ENCODE measurements at places on chromosomes 2 and 18. TPM values are rescaled to one million over a fixed set of nuclear protein-coding genes. Genes with fewer than 3 reads are reported as not detected.

- peak; percentile 72 for DNase-seq
Observed at GRCh38 chr2:74532222-74532621, 2.5 kb downstream of the HTRA2 start.

DNA sequence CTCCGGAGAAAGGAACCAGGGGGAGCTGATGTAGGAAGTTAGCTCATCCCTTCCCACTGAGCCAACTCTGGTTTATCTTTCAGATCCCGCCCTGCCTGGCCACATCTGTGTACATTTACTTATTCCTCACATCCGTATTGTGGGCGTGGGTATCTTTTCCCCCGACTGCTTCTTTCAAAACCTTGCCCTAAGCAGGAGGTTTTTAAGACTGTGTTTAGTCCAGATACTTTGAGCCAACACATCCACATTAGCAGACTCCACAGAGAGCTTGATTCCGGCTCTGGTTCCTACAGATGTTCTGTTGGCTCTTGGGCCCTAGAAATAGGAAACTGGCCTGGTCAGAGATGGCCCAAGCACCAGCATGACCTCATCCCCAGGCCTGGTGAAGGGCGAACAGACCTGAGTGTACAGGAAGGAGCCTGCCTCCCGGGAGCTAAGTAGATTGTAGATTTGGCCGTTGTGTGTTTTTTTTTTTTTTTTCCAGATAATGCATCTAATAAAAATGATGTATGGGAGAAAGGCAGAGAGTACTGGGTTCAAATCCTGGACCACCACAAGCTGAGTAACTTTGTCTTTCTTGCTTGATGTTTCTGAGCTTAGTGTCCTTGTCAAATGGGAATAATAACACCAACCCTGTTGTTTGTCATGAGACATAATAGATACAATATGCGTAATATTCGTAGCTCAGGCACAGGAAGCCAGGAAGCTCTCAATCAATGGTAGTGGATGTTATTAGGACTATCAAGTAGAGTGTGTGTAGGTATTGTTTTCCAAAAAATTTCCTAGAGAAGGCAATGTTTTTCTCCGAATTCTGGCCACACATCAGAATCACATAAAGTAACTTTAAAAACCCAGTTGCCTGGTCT, 92.3 kb downstream of the PRKCE start:
- no peak for DNase-seq

DNA sequence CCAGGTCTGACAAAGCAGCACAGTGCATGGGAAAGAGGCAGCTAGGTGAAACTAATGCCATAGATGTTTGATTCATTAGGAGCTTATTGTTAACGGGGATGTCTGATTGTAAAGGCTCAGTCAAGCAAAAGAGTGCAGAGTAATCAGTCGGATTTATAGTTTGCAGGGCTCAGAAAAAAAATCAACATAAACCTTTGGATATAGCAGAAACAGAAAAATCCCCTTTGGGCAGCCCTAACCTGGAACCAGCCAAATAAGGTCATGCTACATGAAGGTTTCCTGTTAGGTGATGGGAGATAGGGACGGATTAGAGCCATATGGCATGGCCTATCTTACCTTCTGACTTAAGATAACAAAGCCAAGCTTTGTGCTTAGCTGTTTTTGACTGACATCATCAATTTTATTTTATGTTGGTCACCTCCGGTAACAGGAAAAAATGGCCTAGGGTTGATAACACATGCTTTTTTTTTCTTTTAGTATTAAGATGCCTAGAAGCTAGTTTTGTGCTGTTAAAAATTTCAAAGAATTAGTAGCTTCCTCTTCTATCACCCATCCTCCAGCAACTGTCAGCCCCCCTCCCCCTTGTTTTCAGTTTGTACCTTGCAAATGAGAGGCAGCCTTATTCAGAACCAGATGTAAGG, 60.7 kb upstream of the ZEB2 start:
- no peak for DNase-seq

- DNase-seq, result no peak
Observed at GRCh38 chr18:78245451-78245850, 734.2 kb upstream of the SALL3 start.

The ACVR1C gene
- 0.05 TPM for total RNA-seq

DNA sequence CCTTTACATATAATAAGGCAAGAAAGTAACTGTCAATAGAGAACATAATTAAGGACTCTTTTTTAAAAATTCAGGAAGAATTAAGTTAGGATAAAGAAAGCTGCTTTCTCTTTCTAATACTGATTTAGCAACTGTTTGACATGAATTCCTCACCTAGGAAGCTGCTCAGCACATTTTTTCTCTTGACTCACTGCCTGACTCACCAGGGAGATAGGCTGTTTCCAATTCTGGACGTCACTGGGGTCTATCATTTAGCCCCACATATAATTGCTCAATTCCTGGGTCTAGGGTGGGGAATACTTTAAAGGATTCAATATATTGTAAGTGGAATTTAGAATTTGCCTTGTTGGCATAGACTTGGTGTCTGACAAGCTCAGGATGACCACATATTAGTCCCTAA, 50.8 kb upstream of the UGP2 start:
- no peak for DNase-seq

DNA sequence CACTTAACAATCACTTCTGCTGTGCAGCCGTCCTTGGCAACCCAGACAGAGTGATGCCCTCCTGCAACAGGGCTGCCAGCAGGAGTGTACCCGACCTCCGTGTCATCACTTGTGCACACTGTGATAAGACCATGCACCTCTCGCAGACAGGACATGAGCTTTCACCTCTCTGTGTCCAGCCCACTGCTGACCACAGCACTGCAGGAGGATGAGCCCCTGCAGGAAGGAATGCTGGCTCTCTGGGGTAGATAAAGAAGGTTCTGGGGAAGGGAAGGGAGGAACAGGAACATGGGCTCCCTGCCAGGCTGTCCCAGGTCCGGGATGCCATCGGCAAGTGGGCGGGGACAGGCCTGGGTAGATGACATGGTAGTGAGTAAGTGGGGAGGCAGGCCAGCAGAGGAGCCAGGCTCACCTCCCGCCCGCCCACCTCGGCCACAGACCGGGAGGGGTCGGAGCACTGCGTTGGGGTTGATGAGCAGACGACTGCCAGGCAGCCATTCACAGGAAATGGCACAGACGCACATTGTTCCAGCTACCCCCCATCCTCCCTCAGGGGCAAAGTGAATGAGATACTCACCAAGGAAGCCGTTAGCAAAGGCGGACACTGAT, 18.6 kb upstream of the COL6A3 start:
- DNase-seq, result peak; percentile 83

- no peak for DNase-seq
Observed at GRCh38 chr2:16546128-16546754, 119.4 kb downstream of the CYRIA start.

The EPHA4 gene
- total RNA-seq, result 48.6 TPM

The CYP27C1 gene
- total RNA-seq, result not detected

DNA sequence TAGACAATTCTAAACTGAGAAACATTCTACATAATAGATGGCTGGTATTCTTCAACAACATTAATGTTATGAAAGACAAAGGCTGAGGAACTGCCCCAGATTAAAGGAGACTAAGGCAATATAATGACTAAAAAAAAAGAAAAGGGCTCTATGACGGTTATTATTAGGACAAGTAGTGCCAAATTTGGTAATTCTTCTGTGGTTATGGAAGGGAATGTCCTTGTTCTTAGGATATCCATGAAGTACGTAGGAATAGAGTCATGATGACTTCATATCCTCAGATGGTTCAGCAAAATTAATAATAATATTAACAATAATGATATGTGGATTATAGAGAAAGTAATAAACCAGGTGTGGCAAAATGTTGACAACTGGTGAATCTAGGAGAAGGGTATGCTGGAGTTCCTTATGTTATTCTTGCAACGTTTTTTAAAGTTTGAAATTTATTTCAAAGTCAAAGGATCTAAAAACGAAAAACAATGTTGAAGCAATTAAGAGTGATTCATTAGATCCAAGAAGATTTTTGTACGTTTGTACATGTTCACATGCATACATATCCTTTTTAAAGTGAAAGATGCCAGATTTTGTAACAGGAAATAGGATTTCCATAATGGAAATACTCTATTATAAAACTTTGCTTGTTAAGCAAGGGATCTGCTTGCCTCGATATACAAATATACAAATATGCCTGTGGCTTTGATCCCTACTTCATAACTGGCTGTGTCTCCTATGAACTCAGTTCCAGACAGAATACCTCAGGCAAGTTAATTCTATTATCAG, 27.7 kb upstream of the STRN start:
- DNase-seq, result no peak

The TMEM163 gene
- total RNA-seq, result 6.8 TPM

The USP40 gene
- total RNA-seq, result 17.4 TPM

DNA sequence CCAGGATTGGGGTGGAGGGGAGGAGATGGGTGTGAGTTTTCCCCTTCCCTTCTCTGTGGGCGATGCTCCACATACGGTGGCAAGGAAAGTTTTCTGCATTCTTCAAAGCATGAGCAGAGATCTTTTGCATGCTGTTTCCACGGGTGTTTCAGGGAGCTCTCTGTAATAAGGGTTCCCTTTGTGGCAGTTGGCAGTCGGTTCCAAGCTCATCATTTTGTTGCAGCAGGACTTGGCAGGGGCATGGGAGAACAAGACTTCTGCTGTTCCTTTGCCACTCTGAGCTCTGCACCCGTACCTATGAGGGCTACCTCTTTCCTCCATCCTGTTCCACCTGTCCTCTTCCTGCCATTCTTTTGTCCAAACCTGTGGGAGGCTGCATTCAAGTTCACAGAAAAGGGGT, 71.3 kb upstream of the SPRED2 start:
- no peak for DNase-seq

The ABCB11 gene
- 0.07 TPM for total RNA-seq

DNA sequence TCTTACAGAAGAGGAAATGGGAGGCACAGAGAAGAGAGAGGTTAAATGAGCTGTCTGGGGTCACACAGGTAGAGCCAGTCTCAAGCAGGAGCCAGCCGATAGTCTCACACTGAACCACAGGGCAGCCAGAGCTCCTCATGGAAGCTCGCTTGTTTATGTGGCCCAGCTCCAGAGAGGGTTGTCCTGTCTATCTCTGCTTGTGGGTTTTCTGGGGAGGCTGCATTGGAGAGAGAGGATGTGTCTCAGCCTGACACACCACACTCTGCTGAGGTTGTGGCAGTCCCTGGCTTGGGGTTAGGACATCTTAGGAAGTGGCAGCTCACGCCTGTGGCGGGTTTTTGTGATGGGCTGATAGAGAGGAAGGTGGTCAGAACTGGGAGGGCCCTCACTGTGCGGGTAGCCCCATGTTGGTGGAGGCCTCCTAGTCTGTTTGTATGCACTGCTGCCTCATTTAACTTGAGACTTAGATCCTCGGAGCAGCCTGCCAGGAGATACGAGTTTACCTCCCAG, 52.3 kb downstream of the TCF7L1 start:
- peak; percentile 8 for DNase-seq

DNA sequence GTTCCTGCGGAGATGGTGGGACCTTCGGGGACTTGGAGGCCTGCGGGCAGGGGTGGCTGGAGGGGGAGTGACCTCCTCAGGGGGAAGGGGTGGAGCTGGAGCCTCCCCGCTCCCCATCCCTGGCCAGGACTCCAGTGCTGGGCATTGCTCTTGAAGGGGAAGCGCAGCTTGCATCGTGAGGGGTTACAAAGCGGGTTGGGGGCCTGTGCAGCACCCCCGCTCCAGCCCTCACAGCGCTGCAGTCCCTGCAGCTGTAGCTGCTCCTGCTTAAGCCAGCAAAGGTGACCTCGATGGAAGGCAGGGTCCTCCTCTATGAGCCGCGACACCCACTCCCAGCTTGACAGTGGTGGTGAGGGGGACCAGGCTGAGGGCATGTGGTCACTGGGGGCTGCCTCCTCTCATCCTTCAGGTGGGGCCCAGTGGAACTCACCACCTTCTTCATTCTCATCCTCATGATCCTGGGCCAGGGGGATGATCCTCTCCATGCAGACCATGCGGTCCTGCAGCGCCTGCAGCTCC, 36.7 kb upstream of the ANKRD62 start:
- DNase-seq, result no peak

- no peak for DNase-seq
Observed at GRCh38 chr2:233917116-233917515, at the start of gene TRPM8. Gene TRPM8, plus strand, starts transcription at chr2:233917373. Its CDS starts 9,165 bp downstream, at chr2:233926538.

GRCh38 chr2:226683944-226684562, 115.6 kb downstream of the IRS1 start:
- DNase-seq, result no peak

The IL1R2 gene
- total RNA-seq, result 5.7 TPM

The ARHGAP15 gene
- total RNA-seq, result 168 TPM

- DNase-seq, result no peak
Observed at GRCh38 chr18:27824841-27825681, 351.9 kb downstream of the CDH2 start.

The PCARE gene
- total RNA-seq, result not detected

The TBR1 gene
- total RNA-seq, result not detected

The KCNG2 gene
- not detected for total RNA-seq

DNA sequence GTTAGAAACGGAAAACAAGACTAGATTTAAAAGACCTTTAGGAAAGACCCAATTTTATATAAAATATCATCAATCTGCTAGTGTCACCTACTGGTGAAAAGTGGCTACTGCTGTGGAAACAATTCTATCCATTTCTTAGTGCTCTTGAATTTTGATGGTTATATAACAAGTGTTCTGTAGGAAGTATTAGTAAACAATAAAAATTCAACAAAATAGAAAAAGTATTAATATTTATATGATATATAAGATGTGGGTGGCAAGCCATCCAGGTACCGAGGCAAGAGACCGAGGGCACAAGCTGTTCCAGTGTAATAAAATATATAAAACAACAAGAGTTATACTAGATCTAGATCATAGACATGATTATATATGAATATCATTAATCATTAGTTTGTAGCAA, 6.2 kb upstream of the TMEM87B start:
- peak; percentile 75 for DNase-seq

- DNase-seq, result peak; percentile 16
Observed at GRCh38 chr2:223930103-223930976, 14.8 kb downstream of the WDFY1 start.

- no peak for DNase-seq
Observed at GRCh38 chr2:65823511-65823910, 391.1 kb upstream of the SPRED2 start.

The CCDC74B gene
- 0.28 TPM for total RNA-seq

The MCFD2 gene
- total RNA-seq, result 38.4 TPM

DNA sequence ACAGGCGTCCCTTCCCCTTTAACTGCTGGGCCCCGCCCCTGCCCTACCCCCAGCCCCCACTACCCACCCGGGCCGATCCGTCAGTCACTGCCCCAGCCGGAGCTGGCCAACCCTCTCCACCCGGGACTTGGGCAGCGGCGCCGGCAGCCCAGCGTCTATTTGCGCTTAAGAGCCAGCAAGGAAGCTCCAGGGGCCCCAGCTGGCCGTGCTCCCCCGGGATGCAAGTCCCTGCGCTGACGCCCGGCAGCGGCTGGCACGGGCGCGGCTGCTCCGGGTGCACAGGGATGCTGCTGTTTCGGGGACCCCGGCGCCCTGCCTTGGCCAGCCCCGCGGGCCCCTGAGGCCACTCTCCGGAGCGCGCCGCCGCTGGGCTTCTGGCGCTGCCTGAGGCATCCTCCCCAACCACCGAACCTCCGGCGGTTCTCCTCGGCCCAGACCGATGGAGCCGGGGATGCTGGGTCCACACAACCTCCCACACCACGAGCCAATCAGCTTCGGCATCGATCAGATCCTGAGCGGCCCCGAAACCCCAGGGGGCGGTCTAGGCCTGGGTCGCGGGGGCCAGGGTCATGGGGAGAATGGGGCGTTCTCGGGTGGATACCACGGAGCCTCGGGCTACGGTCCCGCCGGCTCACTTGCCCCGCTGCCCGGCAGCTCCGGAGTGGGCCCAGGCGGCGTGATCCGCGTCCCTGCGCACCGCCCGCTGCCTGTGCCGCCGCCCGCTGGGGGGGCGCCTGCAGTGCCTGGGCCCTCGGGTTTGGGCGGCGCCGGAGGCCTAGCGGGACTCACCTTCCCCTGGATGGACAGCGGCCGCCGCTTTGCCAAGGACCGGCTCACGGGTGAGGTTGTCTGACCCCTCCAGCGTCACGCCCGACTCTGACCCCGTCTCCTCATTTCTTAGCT, at the start of gene TLX2:
TSS of gene TLX2 (plus strand) at position 83 of the 903 bp plus-strand sequence. CDS start at position 440, 357 bp downstream.
- DNase-seq, result no peak

The DSG3 gene
- total RNA-seq, result not detected

Measured in natural killer cell (primary cell).